ENCODE measurements at places on chromosomes 2 and 18.

GRCh38 chr18:32624182-32624723, 148.6 kb downstream of the KLHL14 start:
- DNase-seq = no peak

- no peak for DNase-seq
These were observed 47.2 kb downstream of the SCG2 start for GRCh38 chr2:223554923-223555322.

GRCh38 chr2:112723547-112723940, 2.7 kb downstream of the NT5DC4 start:
- DNase-seq = no peak

DNA sequence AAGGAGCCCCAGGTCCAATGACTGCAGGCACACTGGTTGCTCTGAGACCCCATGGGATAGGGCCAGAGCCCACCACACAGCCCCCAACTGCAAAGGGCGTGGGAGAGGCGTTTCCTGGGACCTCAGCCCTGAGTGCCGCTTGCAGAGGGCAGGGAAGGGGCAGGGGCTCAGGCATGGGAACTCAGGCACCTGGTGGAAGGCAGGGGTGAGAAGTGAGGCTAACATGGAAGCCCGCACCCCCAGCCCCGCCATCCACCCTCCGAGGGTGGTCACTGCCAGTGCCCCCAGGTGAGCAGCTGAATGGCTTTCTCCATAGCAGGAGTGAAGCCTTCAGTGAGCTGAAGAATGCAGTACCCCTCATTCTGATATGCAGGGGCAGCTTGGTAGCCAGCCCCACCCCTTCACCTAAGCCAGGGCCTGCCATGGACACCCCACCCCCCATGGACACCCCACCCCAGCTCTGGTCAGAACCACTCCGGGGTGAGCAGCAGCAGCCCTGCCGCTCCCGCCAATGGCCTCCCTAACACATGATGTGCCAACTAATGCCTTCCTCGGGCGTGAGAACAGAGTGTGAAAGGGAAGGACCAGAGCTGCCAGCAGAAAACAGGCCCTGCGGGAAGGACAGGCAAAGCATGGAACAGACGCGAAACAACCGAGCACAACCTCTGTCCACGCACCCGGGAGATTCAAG, 6.6 kb downstream of the KIF1A start:
- DNase-seq = no peak

GRCh38 chr18:44943311-44943881, 262.7 kb downstream of the SETBP1 start:
- DNase-seq = no peak

- DNase-seq = no peak
These were observed 413.3 kb upstream of the TRIB2 start for GRCh38 chr2:12303181-12304030.

DNA sequence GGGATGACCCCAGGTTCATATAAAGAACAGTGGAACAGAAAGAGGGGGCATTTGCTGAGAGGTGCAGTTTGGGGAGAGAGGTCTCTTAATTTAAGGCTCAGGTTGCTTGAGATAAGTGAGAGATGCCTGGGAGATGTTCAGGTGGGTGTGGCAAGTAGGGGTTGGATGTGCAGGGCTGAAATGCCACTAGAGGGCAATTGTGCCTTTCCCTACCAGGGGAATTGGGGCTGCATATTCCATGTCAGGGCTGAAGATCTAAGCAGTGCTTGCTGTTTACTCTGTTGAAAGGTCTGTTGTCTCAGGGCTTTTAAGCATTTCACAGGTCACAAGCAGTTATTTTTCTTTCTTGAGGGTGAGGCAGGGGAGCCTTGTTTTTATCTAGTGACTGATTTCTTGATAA, 7.8 kb downstream of the CCDC85A start:
- no peak for DNase-seq

- DNase-seq = no peak
These were observed 484.6 kb downstream of the SATB2 start for GRCh38 chr2:198973181-198973580.

DNA sequence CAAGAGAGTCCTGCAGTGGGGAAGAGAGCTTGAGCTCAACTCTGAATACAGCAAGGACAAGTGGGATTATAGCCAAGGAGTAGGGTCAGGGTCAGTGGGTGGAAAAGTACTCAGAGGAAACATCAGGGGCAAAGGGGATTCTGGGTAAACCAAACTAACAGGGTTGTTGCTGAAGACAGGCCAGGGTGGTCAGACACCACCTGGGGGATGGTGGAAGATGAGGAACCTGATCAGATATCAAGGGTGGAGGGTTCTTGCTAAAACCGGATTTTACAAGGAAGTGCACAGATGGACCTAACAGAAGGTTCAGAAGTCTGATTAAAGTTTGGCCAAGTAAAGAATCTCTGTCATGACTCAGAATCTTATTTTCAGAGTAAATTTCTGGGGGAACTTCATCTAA, 16.5 kb downstream of the OSBPL1A start:
- DNase-seq = no peak

- DNase-seq = no peak
These were observed 201 bp upstream of the TRAPPC12 start for GRCh38 chr2:3379339-3379646.

DNA sequence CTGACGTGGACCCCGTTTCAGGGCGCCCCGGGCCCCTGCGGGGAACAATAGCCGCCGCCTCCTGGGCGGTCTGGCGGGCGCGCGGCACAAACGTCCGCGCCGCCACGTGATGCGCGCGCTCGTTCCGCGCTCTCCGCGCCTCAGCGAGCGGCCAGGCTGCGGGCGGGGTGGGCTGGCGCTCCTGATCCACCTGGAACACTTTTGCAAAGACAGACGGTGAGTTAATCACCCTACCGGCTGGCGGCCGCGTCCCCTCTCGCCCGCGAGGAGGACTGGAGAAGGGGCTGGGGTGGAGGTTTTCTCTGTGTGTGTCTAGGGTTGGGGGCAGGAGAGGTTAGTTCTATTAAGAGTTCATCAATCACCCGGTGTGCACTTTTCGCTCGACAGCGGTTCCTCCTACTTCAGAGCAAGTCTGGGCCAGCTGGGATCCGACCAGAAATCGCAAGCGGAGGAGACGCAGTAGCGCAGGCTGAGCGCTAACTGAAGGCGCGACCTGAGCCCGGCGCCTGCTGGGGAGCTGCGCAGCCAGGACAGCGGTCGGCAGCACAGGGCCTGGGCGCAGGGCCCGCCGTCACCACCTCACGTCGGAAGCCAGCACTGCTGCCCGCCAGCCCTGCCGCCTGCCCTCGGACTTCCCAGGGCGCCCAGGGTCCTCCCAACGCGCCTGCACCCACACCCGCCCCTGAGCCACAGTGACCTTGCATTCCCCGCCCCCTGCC, 10.3 kb upstream of the HOXD1 start:
- DNase-seq = no peak

- DNase-seq = no peak
These were observed 37.6 kb upstream of the ITGA6 start for GRCh38 chr2:172389685-172390339.

GRCh38 chr18:58638441-58638840, 9.6 kb upstream of the ALPK2 start:
- no peak for DNase-seq

DNA sequence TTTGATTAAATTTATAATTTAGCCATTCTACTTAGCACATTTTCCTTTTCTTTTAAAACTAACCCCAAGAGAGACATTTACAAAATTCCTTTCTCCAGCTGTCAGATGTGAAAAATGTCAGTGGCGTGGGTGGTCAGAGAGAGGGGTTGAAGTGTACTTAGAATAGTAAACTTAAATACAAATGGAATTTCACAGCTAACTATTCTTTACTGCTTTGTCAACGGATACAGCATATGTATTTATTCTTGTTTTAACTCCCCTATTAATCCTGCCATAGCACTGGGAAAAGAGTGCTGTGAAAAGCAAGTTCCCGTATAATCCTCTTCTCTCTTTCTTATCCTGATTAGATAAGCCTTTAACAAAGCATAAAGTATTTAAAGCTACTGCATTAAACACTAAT, 191.4 kb upstream of the CHAC2 start:
- no peak for DNase-seq

DNA sequence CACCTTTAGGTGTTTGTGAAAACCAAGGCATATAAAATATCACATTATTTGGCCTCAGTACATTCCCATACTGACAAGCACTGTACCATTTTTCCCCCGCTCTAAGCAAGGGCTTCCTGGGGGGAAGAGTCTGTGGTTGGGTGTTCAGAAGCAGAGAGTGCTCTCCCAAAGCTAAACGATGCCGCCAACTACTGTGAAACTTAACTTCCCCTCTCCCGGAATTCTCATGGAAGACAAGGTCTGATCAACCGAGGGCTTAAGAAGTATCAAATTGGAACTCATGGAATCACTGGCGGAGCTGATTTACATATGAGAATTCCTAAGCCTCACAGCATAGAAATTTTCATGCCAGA, 433 bp upstream of the MFF start:
- DNase-seq = no peak

DNA sequence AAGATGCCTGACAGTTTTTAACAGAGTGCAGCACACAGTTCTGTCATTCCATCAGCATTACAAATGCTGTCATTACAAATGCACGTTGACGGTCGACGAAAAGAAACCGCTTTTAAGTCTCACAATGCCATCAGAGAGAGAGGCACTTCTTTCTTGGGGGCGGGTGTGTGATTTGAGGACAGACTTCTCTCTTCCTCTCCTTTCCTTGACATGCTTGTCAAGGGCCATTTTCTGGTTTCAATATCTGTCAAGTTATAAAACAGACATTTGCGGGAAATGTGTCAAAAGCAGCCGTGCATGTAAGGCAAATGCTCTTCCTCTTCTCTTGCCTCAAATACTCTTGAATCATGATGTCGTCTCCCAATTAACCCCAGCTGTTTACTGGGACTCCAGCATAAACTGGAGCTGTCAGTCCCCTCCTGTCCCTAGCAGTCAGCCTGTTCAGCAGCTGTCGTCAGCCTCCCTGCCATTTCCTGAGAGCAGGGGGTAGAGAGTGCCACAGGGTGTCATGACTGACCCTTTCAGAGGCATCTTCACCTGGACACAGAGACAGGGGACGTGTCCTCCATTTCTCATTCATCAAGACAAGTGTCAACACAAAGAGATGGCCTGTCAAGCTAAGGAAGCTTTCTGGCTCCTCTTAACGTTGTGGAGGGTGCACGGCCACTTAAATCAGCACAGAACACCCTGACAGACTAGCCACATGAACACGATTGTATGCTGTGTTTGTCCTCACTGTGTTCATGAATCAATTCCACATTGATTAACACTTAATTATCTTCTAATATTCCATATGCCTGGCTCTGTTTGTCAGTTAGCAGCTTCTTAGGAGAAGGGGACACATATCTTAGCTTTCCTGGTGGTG, 305.4 kb upstream of the RAB6C start:
- DNase-seq = no peak

DNA sequence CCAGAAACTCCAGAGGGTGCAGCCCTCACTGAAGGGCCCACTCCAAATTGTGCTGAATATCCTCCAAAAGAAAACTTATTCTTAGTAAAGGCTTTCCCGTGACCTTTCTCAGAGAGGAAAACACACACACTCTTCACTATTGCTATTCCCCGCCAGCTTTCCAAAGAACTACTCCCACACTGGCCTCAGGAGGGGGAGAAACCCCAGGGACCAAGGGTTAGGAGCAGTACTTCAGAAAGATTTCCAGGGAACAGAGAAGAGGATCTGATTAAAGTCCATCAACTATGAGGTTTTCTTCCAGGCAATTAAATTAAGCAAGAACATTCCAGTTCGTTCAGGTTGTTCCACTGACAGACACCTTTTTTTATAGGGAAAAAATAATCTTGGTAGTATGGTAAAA, 150.2 kb downstream of the TTC32 start:
- no peak for DNase-seq

- DNase-seq = no peak
These were observed 70.7 kb downstream of the SLC9A2 start for GRCh38 chr2:102690012-102690411.

GRCh38 chr18:23136326-23137096, 1.2 kb downstream of the CABLES1 start:
- peak; percentile 5 for DNase-seq

DNA sequence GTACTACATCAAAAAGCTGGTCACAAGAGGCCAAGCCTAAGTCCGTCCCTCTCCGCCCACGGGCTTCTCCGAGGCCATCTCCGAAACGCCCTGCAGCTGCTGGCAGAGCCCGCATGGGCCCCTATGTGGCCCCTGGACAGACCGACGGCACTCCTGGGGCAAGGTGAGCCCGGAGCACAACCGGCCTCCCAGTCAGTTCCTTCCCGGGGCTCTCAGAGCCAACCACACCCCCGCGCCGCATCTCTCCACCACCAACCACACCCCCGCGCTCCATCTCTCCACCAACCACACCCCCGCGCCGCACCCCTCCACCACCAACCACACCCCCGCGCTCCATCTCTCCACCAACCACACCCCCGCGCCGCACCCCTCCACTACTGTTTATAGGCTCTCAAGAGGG, 93.5 kb downstream of the ZNF516 start:
- no peak for DNase-seq

- DNase-seq = no peak
These were observed 13.5 kb downstream of the BOK start for GRCh38 chr2:241571821-241572620.

DNA sequence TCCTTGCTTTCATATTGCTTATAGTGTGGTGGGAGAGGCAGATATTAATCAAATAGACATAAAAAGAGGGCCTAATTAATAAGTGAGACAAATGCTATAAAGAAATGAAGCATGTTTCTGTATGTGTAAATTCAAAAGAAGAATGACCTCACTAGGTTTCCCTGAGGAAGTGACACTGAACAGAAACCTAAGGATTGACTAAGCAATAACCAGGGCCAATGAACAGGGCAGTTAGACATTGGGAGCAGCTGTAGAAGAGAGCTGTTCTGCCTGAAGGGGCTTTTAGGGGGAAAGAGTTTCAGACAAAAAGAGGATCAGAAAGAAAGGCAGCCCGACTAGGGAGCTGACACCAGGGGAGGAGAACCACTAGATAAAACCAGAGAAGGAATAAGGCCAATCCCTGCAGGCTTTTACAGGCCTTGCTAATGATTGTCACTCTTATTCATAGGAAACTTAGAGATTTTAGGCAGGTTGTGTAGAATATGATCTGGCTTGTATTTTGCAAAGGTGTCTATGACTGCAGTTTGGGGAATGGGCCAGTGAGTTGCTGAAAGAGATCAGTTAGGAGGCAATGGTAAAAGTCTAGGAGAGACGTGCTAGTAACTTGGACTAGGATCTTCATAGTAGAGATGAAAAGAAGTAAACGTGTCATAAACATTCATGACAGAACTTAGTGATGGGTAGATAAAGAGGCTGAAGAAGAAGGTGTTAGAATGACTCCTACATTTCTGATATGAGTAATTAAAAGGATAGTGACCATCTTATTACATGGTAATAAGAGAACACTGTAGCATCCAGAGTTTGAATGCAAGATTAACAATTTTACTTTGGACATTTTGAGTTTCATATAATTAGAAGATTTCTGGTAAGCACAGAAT, 26.8 kb upstream of the NABP1 start:
- DNase-seq = no peak
